ENCODE measurements at places on chromosomes 16 and 17.

DNA sequence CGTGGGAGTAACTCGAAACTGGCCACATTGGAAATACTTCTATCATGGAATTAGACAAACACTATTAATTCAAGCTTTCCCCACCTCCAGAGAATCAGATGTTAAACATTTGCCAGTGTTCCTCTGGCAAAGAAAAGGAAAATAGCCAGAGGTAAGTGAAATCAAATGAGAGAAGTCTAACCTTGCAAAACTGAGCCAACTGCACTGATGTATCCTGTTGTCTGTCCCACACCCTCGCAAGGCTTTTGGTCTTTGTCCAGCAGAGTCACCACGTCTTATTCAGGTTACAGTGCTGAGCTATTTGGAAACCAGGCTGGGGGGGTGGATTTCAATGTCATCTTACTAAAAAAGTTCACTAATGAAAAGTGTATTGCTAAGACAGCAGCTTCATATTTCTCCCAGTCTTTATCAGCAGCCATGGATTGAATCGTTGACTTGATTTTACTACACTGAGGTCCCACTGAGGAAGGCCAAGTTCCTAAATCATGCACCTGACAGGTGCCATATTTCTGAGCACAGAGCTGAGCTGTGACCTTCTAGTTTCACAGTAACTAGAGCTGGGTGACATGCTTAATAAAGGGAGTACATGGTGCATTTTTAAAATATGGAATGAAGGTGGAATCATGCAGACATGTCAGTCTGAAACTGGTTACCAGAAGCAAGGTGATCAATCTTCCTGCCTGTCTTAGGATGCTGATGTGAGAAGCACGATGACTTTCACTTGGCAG lies 85.2 kb upstream of the HSBP1 start:
- no peak for DNase-seq

- DNase-seq: no peak
Measured at GRCh38 chr17:14446825-14447224, 145.9 kb downstream of the HS3ST3B1 start.

DNA sequence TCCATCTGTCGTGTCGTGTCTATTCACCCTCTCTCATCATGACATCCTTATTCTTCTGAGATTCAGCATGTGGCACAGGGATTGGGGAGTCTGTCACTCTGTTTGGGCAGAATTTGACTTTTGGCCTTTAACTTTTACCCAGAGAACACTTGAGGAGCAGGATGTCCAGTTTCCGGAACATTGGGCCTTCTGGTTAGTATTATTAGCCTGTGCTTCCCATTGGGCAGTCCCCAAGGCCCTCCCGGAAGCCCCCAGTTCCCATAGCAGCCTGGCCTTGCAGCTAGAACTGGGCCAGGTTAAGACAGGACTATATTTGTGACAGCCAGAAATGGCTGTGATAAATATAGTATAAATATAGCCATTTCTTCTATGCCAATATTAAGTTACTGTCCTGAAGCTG lies 9.6 kb downstream of the SCN4A start:
- DNase-seq: no peak

- no peak for DNase-seq
Measured at GRCh38 chr16:29815032-29815721, 775 bp upstream of the PAGR1 start.

GRCh38 chr16:29662000-29662728 lies 883 bp upstream of the SPN start:
- DNase-seq: no peak

- no peak for DNase-seq
Measured at GRCh38 chr16:47848421-47849109, 307.2 kb downstream of the ABCC12 start.

- no peak for DNase-seq
Measured at GRCh38 chr17:20010936-20011335, 1.8 kb downstream of the SPECC1 start.

- DNase-seq: peak; percentile 74
Measured at GRCh38 chr17:83196024-83196365, 116.6 kb downstream of the METRNL start.

GRCh38 chr17:44934745-44935105 lies 12.8 kb downstream of the KIF18B start:
- DNase-seq: no peak

All from tibial nerve (tissue), 4 donors.